ENCODE measurements at places on chromosomes 3 and 15. TPM values are rescaled to one million over a fixed set of nuclear protein-coding genes. Genes with fewer than 3 reads are reported as not detected.
A peak's percentile ranks its signal among the peaks of the same experiment; 100 is the strongest.

DNA sequence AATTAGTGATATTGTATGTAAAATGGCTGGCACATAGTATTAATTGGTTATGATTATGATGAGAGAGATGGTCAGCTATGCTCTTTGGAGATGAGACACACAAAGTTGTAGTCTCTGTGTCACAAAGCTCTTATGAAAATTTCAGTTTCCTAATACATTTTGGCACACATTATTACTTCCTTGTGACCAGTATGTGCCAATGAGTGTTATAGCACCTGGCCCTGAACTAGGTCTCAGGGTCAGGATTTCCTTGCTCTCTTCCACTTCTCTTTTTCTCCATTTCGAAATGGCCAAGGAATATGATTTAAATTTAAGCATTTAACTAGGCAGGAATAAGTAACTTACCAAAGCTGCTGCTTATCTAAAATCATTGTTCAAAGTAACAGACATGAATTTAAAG lies 28.0 kb downstream of the TIPARP start:
- DNase-seq = no peak

DNA sequence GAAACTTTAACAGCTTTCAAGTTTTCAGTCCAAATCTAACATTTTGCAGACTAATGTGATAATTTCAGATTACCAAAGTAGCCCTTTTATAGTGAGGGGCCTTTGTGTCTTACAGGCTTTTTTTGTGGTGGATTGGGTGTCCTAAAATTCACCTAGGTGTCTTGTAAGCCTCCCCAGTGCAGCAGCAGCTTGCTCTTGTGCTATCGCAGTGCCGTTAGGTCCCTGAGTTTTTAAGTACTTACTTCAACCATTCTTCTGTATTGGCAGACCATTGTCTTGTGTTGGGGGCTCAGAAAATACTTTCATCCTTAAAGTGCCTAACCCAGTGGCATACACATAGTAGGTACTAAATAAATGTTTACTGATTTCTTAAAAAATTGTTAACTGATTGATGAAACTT lies 2.1 kb downstream of the PDE8A start:
- DNase-seq = no peak

MNS1 gene
- 0.19 TPM for total RNA-seq

STRIT1 gene
- not detected for total RNA-seq

DNA sequence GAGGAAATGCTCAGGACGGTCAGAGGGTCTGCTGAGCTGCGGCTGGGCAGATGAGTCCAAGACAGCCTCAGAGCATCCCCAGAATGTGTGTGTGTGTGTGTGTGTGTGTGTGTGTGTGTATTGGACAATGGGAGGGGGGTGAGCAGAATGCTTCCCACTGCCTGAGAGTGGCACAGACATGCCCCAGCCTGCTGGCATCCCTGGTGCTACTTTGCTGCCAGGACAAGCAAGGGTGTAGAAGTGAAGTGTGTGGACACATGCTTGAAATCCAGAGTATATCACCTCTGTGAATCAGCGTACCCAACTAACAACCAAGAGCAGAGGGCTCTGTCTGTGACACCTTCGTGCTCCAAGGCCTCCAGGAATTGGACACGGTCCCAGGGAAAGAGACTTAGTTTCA lies 76.3 kb downstream of the SLC9A9 start:
- DNase-seq = no peak

ZIC1 gene
- total RNA-seq = not detected

DNA sequence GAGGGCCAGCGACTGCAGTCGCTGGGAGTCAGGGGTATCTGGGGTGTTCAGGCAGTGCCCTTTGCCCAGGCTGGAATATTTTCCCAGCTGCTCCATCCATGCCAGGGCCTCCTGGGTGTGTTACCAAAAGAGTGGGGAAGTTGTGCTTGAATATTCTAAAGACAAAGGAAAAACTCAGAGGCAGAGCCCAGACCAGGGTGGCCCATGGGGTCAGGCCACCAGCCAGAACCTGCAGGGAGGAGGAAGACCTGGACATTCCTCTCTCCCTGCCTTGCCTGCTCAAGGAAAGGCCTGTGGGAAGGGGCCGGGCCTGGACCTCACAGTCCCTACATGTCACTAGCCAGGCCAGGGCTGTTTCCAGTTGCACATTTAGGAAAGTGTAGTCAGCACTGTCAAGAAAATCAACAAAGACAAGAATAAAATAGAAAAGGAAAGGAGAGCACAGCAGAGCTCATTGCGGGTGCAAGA lies 16.0 kb upstream of the KLF15 start:
- no peak for DNase-seq

CD200 gene
- 27.4 TPM for total RNA-seq

DNA sequence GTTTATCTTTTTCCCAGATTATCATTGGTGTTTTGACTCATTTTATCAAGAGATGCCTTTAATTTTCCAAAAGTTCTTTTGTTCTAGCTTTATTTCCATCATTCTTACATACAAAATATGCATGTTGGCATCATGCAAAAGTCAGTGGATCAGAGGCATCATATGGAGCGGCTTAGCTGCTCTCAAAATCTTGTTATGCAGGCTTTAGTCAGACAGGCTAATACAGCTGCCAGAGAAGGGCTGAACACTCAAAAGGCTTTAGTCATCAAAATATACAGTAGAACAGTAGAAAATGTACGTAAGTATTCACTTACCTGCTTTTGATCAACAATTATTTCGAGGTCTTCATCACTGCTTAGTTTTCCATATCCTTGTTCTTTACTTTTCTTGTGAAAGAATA lies 65.5 kb downstream of the PEX5L start:
- no peak for DNase-seq

PRSS50 gene
- total RNA-seq = 0.07 TPM

DENND6A gene
- 19.1 TPM for total RNA-seq

DNA sequence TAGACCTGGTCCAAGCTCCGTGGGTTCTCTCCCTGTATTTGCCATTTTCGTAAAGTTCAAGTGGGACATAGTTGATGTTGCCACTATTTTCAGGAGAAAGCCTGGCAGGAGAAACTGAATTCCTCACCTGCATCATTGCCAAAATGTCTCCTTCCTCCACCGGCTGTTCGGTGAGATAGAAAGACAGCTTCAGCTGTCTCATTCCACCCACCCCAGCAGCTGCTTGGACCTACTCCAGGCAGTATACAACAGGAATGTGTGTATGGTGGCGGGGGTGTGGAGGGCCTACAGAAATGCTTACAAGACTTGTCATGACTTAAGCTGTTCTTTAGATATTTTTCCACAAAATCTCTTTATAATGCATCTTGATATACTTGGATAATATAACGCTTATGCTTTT lies 132.7 kb upstream of the RAP2B start:
- DNase-seq = no peak

DNA sequence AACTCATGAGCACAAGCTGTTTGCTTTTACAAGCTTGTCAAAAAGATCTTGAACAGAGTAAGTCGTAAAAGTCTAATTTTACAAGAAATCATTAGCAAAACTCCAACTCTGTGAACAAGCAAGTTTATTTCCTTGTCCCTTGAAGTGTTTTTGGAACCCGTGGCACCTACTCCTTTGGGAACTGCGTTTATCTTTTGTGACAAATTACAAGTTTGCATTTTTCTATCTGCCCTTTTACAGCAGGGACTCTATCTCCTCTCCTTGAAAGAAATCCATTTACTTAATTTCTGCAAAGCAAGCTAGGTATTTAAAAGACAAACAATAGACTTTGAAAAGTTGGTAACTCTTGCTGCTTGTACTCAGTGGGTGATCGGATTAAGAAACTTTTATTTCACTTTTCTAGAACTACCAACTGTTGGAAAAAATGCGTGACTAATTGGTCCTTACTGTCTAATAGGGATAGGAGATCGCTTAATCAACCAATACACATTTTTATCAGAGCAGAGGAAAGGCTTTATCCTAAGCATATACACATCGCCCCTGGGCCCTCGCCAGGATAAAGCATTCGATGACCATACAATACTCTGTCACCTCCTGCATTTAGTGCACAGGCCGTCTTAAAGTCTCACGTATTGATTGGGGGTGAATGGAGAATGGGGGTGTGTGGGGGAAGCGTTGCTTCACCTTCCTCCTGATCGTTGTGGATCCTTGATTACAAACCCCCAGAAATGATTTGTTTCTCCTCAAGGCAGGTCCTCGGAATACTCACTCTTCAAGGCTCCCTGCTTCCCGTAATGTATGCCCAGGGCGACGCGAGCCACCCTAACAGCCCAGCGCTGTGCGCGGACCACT lies 1.7 kb downstream of the PRTG start:
- no peak for DNase-seq

GRCh38 chr3:179196098-179196497 lies 47.9 kb downstream of the PIK3CA start:
- DNase-seq = peak; percentile 18

- DNase-seq = no peak
Measured at GRCh38 chr3:22241110-22241509, 490.1 kb upstream of the ZNF385D start.

GRCh38 chr3:125110876-125111480 lies 55.2 kb upstream of the HEG1 start:
- DNase-seq = no peak

C2CD4A gene
- 1.8 TPM for total RNA-seq

DNA sequence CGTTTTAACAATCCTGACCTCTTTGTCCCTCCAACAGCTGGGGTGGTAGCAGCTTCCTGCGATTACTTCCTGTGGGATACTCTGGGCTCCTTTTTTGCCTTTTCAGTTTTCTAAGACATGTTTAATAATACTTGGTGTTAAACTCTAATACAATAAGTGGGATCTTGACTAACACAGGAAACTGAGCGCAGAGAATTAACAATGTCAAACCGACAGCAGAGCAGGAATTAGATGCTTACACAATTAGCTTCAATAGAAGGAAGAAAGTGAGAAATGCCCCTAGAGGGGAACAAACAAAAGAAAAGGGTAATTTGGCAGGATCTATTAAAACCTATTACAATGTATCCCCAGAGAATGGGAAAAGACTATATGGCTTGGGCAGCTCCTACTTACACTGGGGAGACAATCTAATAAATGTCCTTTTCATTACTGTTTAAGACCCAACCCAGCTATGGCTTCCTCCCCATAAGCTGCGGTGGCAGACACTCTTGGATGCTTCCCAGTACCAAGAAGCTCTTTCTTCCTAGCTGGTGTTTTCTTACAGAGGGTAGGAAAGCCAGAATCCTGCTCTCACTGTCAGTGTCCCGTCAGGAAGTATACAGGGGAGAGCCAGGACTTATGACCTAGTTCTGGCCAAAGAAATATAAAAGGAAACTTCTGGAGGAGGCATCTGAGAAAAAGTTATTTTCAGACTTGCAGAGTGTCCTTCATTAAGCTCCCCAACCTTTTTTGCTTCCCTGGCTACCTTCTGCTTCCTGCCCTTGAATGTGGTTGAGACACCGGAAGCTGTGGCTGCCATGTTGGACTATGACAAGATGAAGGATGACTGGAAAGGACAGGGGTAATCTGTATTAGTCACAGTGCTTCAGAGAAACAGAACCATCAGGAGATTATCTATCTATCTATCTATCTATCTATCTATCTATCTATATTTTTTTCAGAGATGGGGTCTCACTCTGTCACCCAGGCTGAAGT lies 194.1 kb upstream of the KBTBD8 start:
- no peak for DNase-seq

TEX55 gene
- not detected for total RNA-seq

DNA sequence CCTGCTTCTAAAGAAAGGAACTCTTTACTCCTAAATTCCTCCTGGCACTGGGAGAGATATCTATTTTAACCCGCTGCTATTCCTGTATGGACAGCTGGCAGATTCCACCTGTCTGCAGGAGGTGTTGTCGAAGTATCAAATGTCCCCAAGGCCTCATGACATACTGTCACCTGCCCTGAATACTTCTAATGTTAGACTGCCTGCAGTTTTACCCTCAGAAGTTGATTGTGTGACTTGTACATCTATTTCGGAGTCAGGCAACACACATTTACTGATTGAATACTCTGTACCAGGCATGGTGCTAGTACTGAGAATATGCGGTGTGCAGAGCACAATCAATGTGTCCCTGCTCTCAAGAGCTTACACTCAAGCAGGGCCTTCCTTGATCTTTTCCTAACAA lies 38.6 kb downstream of the PDZRN3 start:
- no peak for DNase-seq

PTH1R gene
- not detected for total RNA-seq

- no peak for DNase-seq
Measured at GRCh38 chr3:69012100-69012799, 1.2 kb downstream of the EOGT start.

ACY1 gene
- 30.2 TPM for total RNA-seq

GOLGA8T gene
- not detected for total RNA-seq

DOCK3 gene
- total RNA-seq = 9.7 TPM

GRCh38 chr3:72255191-72255590 lies 470.2 kb upstream of the PROK2 start:
- no peak for DNase-seq

DNA sequence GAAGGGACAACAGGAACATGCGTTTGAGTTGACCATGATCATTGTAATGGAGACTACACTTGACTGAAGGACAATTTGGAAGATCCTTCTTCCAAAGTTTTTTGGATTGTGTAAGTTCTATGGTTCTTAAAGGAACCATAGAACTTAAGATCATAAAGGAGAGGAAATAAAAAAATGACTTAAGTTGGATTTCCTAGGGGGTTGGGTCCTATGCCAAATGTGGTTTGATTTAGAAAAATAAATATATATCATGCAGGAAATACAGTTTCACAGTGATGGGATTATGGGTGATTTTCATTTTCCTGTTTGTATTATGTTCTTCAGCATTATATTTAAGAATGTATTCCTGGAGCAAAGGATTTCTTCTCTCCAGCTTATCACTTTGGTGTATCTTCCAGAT lies 305.5 kb upstream of the DPH6 start:
- DNase-seq = no peak

TOPAZ1 gene
- total RNA-seq = not detected

DNA sequence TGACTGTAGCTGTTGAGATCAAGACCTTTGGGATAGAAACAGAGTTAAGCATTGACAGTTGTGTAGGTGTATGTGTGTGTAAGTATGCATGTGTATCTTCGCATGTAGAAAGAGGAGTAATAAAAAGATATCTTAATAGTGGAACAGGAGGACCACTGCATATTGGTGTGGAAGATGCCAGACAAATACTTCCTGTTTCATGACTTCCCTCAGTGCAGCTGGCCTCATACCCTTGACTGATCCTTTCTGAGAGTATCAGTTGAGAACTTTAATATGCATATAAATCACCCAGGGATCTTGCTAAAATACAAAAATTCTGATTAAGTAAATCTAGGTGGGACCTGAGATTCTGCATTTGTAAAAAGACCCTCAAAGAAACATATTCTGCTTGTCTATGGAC lies 8.5 kb upstream of the ZBED2 start:
- DNase-seq = no peak

Measured in activated T-cell treated with anti-CD3 and anti-CD28 coated beads, Interleukin-2, amount 50 U/mL, for 72 hours (primary cell).